ENCODE measurements at places on chromosomes 3 and 15.

- DNase-seq, result no peak
Measured at GRCh38 chr3:47813551-47814177, 10.7 kb downstream of the DHX30 start.

DNA sequence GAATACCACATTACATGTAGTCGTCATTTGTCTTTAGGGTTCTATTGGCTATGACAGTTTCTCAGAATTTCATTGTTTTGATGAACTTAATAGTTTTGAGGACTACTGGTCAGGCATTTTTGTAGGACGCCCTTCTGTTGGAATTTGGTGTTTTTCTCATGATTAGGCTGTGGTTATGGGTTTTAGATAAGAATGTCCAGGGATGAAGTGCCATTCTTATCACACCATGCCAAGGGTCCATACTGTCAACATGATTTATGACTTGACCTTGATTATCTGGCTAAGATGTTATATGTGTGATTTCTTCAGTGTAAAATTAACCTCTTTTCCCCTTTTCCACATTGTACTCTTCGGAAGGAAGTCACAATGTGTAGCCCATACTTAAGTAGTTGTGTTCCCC, 135.3 kb downstream of the DIPK2A start:
- no peak for DNase-seq

DNA sequence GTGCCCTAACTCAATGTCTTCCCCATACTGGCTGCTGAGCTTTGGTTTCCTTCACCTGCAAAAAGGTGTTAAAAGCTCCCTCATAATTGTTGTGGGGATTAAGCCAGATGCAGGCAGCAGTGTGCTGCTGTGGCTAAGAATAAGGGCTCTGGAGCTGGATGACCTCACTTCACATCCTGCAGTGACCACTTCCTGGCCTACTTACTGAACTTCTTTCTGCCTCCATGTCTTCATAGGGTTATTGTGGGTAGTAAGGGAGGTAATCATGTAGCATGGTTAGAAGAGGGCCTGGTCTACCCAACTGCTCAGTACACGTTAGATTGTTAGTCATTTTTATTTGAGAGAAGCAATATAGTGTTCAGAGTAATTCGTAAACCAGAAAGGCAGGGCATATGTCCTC, 18.4 kb downstream of the GYG1 start:
- no peak for DNase-seq

DNA sequence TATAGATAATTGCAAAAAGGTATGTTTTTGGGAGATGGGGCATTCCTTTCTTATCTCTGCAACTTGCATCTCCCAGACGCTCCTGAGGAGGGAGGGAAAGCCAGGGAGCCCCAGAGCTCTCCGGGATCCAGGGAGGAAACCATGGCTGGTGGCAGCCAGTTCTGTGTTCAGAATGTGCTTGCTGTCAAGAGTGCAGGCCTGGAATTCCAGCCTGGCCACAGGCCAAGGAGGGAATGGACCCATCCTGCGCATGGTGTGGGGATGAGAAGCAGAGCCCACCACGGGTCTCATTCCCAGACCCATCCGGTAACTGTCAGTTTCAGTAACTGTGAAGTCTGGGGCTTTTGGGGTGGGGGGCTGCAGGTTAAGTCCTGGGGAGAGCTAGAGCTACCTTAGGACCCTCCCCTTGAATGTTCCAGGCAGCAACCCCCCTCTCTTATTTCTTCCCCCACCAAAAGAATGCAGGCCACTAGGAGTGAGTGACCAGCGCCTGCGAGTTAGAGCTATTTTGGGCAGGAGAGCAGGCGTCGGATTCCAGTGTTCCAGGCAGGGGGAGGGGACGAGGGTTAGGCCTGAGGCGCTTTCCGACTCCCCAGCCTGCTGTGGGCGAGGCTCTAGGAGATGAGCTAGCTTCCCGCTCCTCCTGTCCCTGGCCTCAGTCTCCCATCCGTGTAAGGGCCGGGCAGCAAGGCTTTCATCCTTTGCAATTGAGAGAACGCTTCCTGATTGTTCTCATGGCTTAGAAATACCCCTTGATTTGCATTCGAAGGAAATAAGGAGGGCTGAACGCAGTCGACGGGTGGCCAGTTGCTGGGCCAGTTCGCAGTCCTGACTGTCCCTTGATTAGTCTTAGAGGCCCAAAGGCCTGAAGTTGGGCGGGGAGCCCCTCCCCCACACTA, 781 bp upstream of the DAG1 start:
- no peak for DNase-seq

- DNase-seq, result no peak
Measured at GRCh38 chr3:11140030-11140712, 14.1 kb upstream of the HRH1 start.

GRCh38 chr3:18007980-18008379, 265.5 kb upstream of the TBC1D5 start:
- no peak for DNase-seq

DNA sequence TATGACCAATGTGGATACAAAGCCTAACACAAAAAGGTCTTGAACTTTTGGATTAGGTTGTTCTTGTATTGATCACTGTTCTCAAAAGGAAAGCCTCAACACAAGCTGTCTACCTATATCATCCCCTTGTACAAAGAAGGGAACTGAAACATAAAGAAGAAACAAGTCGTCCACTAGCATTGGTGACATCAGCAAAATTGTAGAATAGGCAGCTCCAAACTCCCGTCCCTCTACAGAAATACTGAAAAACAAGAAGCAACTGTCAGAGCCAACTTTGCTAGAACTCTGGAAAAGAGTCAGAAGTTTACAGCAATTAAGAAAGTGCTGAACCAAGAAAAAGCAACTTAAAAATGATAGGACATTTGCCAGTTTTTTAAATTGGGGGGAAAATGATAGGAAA, 7.5 kb upstream of the NR1I2 start:
- DNase-seq, result no peak

- DNase-seq, result no peak
Measured at GRCh38 chr15:96303503-96304056, 26.9 kb upstream of the NR2F2 start.

GRCh38 chr3:174675406-174675805, 183.7 kb upstream of the NAALADL2 start:
- DNase-seq, result no peak

Data from DMS 273 treated with DMSO at 0.1 percent for 48 hours (cell line).